ENCODE measurements at places on chromosomes 5 and 9.

DNA sequence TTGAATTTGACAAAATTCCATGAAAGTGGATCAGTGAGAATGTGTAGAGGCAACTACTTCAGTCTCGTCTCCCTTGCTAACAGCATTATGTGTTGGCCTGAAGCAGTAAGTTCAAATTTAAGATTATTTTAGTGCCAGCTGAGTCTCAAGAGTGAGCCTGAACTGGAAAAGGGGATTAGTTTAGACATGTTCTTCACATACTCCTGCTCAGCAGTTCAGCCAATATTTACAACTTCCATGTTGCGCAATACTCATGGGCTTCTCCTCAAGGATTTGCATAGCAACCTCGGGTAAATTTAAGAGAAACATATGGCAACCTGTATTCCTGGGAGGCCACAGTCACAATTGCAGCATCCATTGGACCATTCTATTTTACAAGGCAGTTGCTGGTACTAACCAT is 553.8 kb downstream of the PTPRD start:
- no peaks in the 10 kb centered on the region for H3K4me1 ChIP-seq
- no peak for DNase-seq
- no peaks in the 10 kb centered on the region for H3K36me3 ChIP-seq
- H3K27ac ChIP-seq, result no peak overlapping the region
- no peaks in the 10 kb centered on the region for H3K27me3 ChIP-seq

- peaks cover 15% of the 10 kb centered on the region for H3K4me1 ChIP-seq
- H3K27me3 ChIP-seq, result no peaks in the 10 kb centered on the region
- no peak for DNase-seq
- H3K4me3 ChIP-seq, result no peak overlapping the region
- no peak overlapping the region for H3K27ac ChIP-seq
Measured at GRCh38 chr5:56126487-56127179, 106.5 kb downstream of the ANKRD55 start.

DNA sequence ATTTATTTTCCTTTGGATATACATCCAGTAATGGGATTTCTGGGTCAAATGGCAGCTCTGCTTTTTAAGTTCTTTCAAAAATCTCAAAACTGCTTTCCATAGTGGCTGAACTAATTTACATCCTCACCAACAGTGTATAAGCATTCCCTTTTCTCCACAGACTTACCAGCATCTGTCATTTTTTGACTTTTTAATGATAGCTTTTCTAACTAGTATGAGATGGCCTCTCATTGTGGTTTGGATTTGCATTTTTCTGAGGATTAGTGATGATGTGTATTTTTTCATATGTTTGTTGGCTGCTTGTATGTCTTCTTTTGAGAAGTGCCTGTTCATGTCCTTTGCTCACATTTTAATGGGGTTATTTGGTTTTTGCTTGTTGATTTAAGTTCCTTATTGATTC is 90.0 kb upstream of the HMHB1 start:
- DNase-seq, result no peak
- H3K36me3 ChIP-seq, result no peaks in the 10 kb centered on the region
- no peaks in the 10 kb centered on the region for H3K4me1 ChIP-seq
- H3K27ac ChIP-seq, result no peak overlapping the region

GRCh38 chr5:107806271-107806670 is 135.5 kb upstream of the EFNA5 start:
- H3K27ac ChIP-seq, result peak overlapping the region; percentile 95
- H3K4me3 ChIP-seq, result no peak overlapping the region
- no peak for DNase-seq
- H3K36me3 ChIP-seq, result no peaks in the 10 kb centered on the region
- H3K4me1 ChIP-seq, result peaks cover 39% of the 10 kb centered on the region

DNA sequence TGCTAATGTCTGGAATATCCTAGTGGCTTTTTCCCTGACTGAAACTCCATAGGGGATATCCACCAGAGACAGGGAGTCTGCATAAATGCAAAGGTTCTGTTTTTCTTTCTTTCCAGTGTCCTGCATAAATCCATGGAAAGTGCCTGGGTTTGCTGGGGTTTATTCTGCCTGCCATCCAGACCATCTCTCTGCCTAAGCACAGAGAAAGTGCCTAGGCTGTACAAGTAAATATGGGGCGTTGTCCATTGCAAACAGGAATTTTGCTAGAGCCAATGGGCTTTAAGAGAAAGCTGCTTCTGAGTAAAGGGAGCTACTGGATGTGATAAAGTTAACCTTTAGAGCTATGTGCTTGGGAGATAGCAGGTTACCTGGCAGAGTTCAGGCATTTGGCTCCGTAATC is 407.5 kb downstream of the AGTPBP1 start:
- no peak overlapping the region for H3K27ac ChIP-seq
- DNase-seq, result no peak
- H3K4me1 ChIP-seq, result no peaks in the 10 kb centered on the region
- H3K4me3 ChIP-seq, result no peak overlapping the region

- peak; percentile 31 for DNase-seq
- H3K36me3 ChIP-seq, result no peaks in the 10 kb centered on the region
- no peaks in the 10 kb centered on the region for H3K4me1 ChIP-seq
- H3K27ac ChIP-seq, result no peak overlapping the region
Measured at GRCh38 chr5:174145821-174146220, 100.3 kb downstream of the NSG2 start.

DNA sequence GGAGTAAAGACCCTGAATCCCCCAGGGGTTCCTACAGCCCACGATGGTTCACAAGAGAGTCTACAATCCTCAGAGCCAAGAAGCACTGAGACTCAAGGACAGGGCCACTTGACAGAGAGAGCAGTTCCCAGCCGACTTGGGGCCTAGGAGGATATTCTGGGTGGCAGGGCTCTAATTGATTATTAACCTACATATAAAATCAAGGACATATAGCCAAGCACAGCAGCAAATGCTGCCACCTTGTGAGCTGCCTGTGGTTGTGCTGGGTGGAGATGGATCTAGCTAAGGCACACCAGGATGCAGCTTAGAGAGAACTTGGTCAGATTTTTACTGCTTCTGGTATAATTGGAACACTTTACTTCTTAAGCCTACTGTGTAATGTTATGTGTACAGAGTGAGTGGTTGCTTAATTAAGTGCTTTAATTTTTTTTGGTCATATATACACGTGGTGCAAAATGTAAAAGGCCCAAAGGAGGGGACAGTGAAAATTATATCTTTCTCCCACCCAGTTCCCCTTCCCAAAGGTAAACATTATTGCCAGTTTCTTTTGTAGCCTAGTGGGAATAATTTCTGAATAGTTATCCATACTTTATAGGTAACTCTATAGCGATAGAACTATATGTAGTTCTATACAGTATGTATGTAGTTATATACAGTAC is 78.8 kb downstream of the F2RL2 start:
- no peak overlapping the region for H3K27ac ChIP-seq
- no peaks in the 10 kb centered on the region for H3K27me3 ChIP-seq
- no peaks in the 10 kb centered on the region for H3K36me3 ChIP-seq
- H3K4me1 ChIP-seq, result peaks cover 2% of the 10 kb centered on the region
- no peak overlapping the region for H3K4me3 ChIP-seq

DNA sequence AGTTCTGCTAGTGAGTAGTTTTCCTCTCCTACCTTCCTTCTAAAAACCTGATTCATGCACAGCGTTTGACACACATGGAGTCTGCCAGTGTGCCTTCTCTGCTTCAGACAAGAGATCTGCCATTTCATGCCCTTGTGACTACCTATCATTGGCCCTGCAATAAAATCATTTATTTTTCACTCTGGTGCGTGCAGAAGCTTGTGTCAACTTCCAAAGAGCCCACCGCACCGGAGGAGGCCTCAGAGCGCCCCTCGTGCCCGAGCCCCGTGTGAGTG is 13.7 kb downstream of the HNRNPH1 start:
- peaks cover 93% of the 10 kb centered on the region for H3K36me3 ChIP-seq
- H3K4me3 ChIP-seq, result no peak overlapping the region
- H3K4me1 ChIP-seq, result no peaks in the 10 kb centered on the region
- no peak overlapping the region for H3K27ac ChIP-seq

DNA sequence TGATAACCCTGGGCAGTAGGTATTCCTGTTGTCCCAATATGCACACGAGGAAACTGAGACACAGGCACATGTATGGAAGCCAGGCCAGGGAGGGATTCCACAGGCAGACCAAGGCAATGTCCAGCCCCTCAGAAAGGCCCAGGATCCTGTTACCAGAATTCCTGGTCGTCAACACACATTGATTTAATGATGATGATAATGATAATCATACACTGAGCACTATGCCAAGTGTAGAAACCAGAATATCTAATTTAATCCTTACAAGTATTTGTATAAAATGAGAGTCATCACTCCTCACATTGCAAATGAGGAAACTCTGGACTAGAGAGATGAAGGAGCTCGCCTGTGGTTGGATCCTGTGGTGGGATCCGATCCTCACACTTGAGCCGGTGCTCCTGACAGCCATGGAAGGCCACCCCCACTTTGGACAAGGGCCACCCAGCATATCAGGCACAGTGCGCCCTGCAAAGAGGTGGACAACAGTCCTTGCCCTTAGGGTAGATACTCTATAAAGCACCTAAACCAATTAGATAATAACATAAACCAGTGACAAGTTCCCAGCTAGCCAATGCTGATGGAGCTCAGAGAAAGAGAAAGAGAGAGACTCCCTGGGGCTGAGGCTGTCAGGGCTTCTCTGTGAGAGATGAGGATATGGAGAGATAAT is 185.3 kb downstream of the SLIT3 start:
- no peaks in the 10 kb centered on the region for H3K27me3 ChIP-seq
- no peak overlapping the region for H3K4me3 ChIP-seq
- no peak overlapping the region for H3K27ac ChIP-seq
- no peak for DNase-seq
- no peaks in the 10 kb centered on the region for H3K4me1 ChIP-seq
- no peaks in the 10 kb centered on the region for H3K36me3 ChIP-seq

- peaks cover 29% of the 10 kb centered on the region for H3K4me1 ChIP-seq
- no peak overlapping the region for H3K27ac ChIP-seq
Measured at GRCh38 chr5:138495351-138495750, 30.1 kb downstream of the EGR1 start.

GRCh38 chr9:107409581-107410389 is 79.8 kb downstream of the KLF4 start:
- no peaks in the 10 kb centered on the region for H3K27me3 ChIP-seq
- H3K27ac ChIP-seq, result no peak overlapping the region
- no peaks in the 10 kb centered on the region for H3K36me3 ChIP-seq
- no peak overlapping the region for H3K4me3 ChIP-seq
- H3K4me1 ChIP-seq, result no peaks in the 10 kb centered on the region

DNA sequence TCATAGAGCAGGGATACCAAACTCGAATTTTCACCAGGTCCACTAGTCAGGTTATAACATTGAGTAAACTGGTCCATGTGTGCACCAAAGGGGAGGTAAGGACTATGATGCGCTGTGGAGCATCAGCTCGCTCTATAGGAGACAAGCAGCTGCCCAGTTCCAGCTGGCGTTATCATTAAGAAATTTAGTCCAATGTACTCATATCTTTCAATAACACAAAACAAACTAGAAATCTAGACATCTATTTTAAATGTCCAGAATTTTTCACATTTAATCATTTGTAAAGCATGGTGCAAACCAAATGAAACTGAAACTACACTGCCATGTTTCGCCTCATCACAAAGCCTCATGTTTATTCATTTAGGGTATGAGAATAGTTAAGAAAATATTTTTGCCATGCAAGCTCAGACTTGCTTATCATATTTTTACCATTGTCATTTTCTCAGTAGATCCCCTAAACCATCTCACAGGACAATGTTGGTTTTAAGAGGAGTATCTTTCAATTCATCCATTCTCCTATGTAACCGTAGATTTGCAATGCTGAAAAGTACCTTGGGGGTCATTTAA is 50.9 kb downstream of the ZNF474 start:
- no peak overlapping the region for H3K4me3 ChIP-seq
- H3K4me1 ChIP-seq, result peaks cover 4% of the 10 kb centered on the region

DNA sequence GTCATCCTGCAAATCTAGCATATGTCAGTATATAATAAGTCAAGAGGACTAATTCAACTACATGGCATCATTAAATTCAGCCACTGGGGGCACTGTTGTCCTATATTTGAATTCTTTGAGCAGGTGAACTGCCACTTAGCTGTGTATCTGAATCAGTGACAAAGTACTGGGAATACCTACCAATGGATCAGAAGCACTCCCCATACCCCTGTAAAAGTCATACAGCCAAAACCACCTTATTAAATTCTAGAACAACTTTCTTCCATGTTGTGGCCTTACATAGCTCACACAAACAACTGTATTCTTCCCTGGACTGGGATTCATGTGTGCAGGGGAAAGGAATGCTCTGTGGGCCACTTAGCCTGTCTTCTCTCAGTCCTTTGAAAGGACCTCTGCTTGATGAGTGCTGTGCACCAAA is 57.4 kb upstream of the PLPP6 start:
- peak; percentile 72 for DNase-seq
- H3K27ac ChIP-seq, result no peak overlapping the region
- no peaks in the 10 kb centered on the region for H3K36me3 ChIP-seq
- no peaks in the 10 kb centered on the region for H3K4me1 ChIP-seq

DNA sequence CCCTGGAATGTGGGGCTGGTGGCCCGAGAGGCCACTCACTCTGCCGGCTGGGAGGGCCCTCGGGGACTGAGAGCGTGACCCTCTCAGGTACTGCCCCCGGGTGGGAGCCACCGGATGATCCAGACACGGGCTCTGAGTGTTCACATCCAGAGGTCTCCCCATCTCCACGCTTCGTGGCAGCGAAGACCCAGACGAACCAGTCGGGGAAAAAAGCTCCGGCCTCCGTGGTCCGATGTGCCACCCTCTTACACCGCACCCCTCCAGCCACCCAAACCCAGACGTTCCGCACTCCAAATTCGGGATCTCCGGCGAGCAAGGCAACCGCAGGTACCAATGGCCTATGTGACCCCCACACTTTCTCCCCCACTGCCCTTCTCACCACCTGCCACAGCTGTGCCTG is 49.5 kb downstream of the AMBP start:
- H3K27ac ChIP-seq, result no peak overlapping the region
- H3K4me1 ChIP-seq, result no peaks in the 10 kb centered on the region
- peaks cover 73% of the 10 kb centered on the region for H3K36me3 ChIP-seq
- no peak for DNase-seq
- no peak overlapping the region for H3K4me3 ChIP-seq

GRCh38 chr9:101592788-101593187 is 2.0 kb downstream of the PPP3R2 start:
- no peaks in the 10 kb centered on the region for H3K36me3 ChIP-seq
- no peak overlapping the region for H3K4me3 ChIP-seq
- DNase-seq, result no peak
- H3K27me3 ChIP-seq, result no peaks in the 10 kb centered on the region

GRCh38 chr5:53490747-53491146 is 10.3 kb downstream of the FST start:
- H3K36me3 ChIP-seq, result no peaks in the 10 kb centered on the region
- H3K27me3 ChIP-seq, result no peaks in the 10 kb centered on the region
- no peak overlapping the region for H3K4me3 ChIP-seq
- DNase-seq, result no peak
- peaks cover 5% of the 10 kb centered on the region for H3K4me1 ChIP-seq

DNA sequence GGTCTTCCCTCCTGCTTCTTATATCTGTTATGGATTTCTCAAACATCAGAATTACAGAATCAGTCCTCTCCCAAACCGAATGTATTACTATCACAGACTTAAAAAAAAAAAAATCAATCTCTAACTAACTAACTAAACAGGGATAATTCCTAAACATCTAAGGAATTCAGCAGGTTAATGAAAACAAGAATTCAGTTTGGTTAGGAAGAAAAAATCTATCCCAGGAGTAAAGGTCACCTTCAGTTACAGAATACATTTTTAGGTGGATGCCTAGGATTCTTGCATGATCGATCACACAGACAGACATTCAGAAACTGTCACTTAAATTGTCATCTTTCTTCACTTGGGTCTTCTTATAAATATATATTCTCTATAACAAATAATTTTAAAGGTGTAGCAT is 11.5 kb downstream of the PTAR1 start:
- no peak overlapping the region for H3K27ac ChIP-seq
- H3K27me3 ChIP-seq, result no peaks in the 10 kb centered on the region
- H3K4me1 ChIP-seq, result no peaks in the 10 kb centered on the region
- no peak overlapping the region for H3K4me3 ChIP-seq
- DNase-seq, result no peak
